IMR-90 (cell line): ENCODE measurements at places on chromosomes 16 and 17. TPM values are rescaled to one million over a fixed set of nuclear protein-coding genes. Genes with fewer than 3 reads are reported as not detected.

- no peak overlapping the region for H3K4me3 ChIP-seq
- peak; percentile 44 for DNase-seq
- H3K27me3 ChIP-seq = no peaks in the 10 kb centered on the region
- H3K36me3 ChIP-seq = peaks cover 9% of the 10 kb centered on the region
- H3K4me1 ChIP-seq = no peaks in the 10 kb centered on the region
Observed at GRCh38 chr17:51251010-51251409, 8.8 kb downstream of the MBTD1 start.

KREMEN2 gene
- total RNA-seq = not detected in 2 replicates

DNA sequence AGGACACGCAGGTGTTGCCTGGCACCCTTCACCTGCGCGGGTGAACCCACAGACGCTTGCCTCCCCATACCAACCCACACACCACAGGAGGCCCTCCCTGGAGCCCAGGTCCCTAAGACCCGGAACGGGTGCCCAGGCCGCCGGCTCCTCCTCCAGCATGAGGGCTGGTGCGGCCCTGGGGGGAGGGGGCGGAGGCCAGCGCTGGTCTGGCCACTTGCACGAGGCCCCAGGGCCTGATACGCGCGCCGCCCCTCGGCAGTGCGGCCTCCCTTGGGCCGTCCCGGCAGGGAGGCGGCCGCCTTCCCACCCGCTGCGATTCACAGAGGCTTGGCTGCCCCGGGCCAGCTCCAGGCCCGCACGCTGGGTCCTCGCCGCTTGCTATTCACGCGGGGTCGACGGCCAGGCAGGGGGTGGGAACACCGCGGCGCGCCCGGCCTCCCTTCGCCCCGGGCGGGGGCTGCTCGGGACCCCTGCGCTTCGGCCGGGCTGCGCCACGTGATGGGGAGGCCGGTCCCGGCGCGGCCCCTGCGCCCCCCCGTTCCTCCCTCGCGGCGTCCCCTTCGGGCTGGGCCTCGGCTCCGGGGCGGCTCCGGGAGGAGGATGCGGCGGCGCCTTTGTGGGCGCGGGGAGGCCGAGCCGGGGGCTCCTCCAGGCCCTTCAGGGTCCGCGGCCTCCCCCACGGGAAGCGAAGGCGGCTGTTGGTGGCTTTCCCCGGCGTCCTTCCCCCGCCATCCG, 685 bp downstream of the FASN start:
- peak overlapping the region; percentile 54 for H3K4me3 ChIP-seq
- peaks cover 29% of the 10 kb centered on the region for H3K36me3 ChIP-seq
- peak; percentile 64 for DNase-seq

DNA sequence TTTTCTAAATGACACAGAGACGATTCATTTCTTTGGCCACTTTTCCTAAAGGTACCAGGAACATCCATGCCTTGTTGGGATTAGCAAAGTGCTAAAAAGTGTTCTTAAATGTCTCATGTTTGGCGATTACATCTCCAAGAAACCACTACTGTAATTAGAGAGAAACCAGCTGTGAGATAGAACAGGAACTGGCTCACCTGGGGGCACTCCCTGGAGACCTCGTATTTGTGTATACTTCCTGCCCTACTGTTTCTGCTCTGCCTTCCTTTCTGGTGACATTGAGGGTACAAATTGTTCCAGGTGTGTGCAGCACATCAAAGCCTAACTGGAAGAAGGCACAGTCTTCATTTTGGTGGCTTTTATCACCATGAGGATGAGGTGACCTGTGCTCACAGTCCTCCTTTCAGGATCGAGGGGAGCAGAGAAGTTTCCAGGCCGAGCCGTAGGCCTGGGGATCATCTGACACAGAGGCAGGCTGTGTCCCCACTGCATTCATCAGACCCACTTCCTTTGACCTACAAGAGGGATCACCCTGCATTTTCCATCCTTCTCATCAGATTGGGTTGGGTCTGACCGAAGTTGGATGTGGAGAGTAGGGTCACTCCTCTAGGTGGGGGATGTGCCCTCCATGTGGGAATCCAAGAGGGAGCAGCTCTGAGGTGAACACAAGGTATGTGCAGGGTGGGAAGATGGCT, 23.7 kb downstream of the CCL4 start:
- no peaks in the 10 kb centered on the region for H3K4me1 ChIP-seq
- H3K36me3 ChIP-seq = no peaks in the 10 kb centered on the region
- no peak overlapping the region for H3K4me3 ChIP-seq
- no peaks in the 10 kb centered on the region for H3K27me3 ChIP-seq
- H3K27ac ChIP-seq = no peak overlapping the region

- H3K4me3 ChIP-seq = no peak overlapping the region
- no peak for DNase-seq
- no peaks in the 10 kb centered on the region for H3K27me3 ChIP-seq
- no peak overlapping the region for H3K27ac ChIP-seq
- no peaks in the 10 kb centered on the region; the same call in 1 of the 2 replicates for H3K4me1 ChIP-seq
Observed at GRCh38 chr16:51759329-51759728, 608.3 kb upstream of the SALL1 start.

OMG gene
- total RNA-seq = 0.18 TPM in 1 of 2 replicates, not detected in the other

DNA sequence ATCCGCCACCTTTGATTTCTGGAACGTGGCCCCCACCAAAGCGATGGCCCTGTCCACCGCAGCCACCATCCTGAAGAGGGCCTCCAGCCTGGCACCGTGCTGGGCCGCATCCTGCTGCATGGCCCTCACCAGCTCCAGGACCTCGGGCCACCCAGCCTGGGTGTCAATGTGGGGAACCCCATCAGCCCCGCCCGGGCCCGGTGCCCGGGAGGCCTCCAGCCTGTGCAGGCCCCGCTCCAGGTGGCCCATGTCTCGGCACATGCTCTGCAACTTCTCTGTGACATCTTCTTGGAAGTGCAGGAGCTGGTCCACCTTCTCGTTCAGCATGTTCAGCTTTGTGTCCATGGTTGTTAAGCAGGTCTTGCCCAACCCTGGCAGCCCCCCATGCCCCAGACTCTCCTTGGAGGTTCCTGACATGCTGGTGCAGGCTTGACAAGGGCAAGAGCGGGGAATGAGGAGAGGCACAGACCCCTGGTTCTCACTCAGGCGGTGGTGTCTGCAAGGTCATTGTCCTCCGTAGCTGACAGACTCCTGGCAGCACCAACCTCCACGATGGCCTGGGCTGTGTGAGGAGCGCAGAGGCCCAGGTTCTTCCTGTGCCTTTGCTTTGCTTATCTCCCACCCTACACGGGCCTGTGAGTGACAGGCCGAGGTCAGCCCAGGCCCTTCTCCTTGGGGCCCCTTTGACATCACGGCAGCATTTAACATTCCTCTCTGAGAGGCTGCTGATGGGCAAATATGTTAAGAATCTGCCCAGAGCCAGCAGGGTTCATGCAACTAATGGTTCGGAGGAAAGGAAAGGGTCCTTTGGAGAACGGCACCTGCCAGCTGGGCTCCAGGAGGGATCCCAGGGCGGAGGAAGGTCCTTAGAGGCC, at the start of gene MYLK3:
MYLK3 (minus strand) TSS at position 568 of the 875 bp plus-strand sequence; CDS start at position 417, 151 bp downstream.
- no peak for DNase-seq
- H3K36me3 ChIP-seq = no peaks in the 10 kb centered on the region
- peaks cover 18% of the 10 kb centered on the region for H3K4me1 ChIP-seq
- no peak within 1 kb of the TSS for H3K27ac ChIP-seq

DNA sequence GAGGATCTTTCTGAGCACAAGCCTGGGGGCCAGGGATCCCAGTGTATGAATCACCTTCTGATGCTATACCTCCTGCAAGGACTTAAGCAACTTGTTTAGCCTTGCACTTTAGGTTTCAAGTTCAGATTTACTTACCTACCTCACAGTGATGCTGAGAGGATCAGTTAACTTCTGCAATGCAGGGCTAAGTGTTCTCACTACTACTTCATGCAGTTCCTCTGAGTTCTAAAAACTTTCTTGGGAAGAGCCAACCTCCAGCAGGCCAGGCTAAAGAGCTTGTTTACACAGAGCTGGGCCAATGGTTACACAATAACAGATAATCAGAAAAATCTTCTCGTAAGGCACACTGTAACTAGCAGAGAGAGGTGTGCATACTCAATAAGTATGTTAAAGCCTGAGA, 13.0 kb downstream of the VEZF1 start:
- peaks cover 12% of the 10 kb centered on the region for H3K4me1 ChIP-seq
- no peaks in the 10 kb centered on the region for H3K27me3 ChIP-seq
- DNase-seq = peak; percentile 80
- no peak overlapping the region for H3K4me3 ChIP-seq
- H3K27ac ChIP-seq = no peak overlapping the region; the same call in 1 of the 2 replicates

- H3K36me3 ChIP-seq = peaks cover 7% of the 10 kb centered on the region
- no peaks in the 10 kb centered on the region for H3K4me1 ChIP-seq
- no peak overlapping the region for H3K27ac ChIP-seq
- no peak for DNase-seq
Observed at GRCh38 chr17:67884741-67885140, 59.4 kb downstream of the BPTF start.

- no peaks in the 10 kb centered on the region for H3K36me3 ChIP-seq
- H3K27me3 ChIP-seq = no peaks in the 10 kb centered on the region
- peak; percentile 74 for DNase-seq
- no peak overlapping the region for H3K4me3 ChIP-seq
- peaks cover 10% of the 10 kb centered on the region for H3K4me1 ChIP-seq
- H3K27ac ChIP-seq = no peak overlapping the region
Observed at GRCh38 chr17:35807371-35808144, 1.7 kb upstream of the TAF15 start.

IL17C gene
- total RNA-seq = not detected in 2 replicates

SSTR5 gene
- not detected in 2 replicates for total RNA-seq

C16orf46 gene
- total RNA-seq = under 0.01 and 0.72 TPM in 2 replicates

- DNase-seq = no peak
- no peaks in the 10 kb centered on the region for H3K27me3 ChIP-seq
- peaks cover 32% of the 10 kb centered on the region for H3K36me3 ChIP-seq
- H3K27ac ChIP-seq = no peak overlapping the region
- H3K4me3 ChIP-seq = no peak overlapping the region
- peaks cover 15% of the 10 kb centered on the region for H3K4me1 ChIP-seq
Observed at GRCh38 chr17:28331891-28332420, 3.3 kb downstream of the IFT20 start.

ERBB2 gene
- 26.1 and 28.7 TPM in 2 replicates for total RNA-seq

DNA sequence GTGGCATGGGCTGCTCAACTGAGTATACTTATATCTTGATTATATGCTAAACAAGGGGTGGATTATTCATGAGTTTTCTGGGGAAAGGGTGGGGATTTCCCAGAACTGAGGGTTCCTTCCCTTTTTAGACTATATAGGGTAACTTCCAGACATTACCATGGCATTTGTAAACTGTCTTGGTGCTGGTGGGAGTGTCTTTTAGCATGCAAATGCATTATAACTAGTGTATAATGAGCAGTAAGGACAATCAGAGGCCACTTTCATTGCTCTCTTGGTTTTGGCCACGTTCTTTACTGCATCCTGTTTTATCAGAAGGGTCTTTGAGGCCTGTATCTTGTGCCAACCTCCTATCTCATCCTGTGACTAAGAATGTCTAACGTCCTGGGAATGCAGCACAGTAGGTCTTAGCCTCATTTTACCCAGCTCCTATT, 12.0 kb downstream of the PRR11 start:
- peaks cover 5% of the 10 kb centered on the region; the same call in 1 of the 2 replicates for H3K36me3 ChIP-seq
- no peak overlapping the region for H3K4me3 ChIP-seq
- peaks cover 3% of the 10 kb centered on the region for H3K4me1 ChIP-seq
- peak overlapping the region; percentile 49; the same call in 1 of the 2 replicates for H3K27ac ChIP-seq
- DNase-seq = peak; percentile 59

DNA sequence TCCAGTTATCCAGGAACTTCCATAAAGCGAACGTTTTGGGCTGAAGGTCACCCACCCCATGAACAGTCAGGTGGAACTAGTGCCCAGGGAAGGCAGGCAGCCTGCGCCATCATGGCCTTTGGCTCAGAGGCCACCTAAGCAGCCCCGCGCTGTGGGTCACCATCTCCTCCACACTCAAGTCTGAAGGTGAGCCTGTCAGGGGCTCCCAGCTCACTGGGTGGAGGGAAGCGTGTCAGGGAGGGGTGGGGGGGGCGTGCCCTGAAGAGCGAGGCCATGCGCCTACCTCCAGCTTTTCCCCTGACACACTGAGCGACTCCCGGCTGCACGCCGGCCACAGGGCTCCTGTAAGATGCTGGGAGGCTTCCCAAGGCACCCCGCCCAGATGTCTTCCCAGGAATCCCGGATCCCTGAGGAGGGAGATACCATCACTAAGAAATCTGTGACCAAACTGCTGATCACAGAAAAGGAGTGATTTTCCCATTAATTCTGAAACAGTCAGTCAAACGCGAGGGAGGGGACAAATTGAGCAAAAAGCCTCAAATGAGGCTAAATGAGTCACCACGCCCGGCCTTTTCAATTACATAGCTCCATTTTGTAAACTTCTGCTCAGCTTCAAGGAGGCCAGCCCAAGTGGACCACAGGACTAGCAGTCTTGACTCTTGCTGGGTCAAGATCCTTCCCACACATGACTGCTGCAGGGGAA, 26.5 kb upstream of the SLC25A19 start:
- no peak overlapping the region for H3K27ac ChIP-seq
- peak; percentile 47 for DNase-seq
- no peaks in the 10 kb centered on the region for H3K27me3 ChIP-seq
- H3K4me1 ChIP-seq = peaks cover 9% of the 10 kb centered on the region; the same call in 1 of the 2 replicates
- H3K4me3 ChIP-seq = no peak overlapping the region
- peaks cover 20% of the 10 kb centered on the region; the same call in 1 of the 2 replicates for H3K36me3 ChIP-seq

- peaks cover 11% of the 10 kb centered on the region for H3K36me3 ChIP-seq
- peak overlapping the region; percentile 29; the same call in 1 of the 2 replicates for H3K27ac ChIP-seq
- DNase-seq = no peak
- H3K27me3 ChIP-seq = no peaks in the 10 kb centered on the region
- H3K4me1 ChIP-seq = peaks cover 23% of the 10 kb centered on the region
Observed at GRCh38 chr16:24731722-24732419, 2.4 kb downstream of the TNRC6A start.

DNA sequence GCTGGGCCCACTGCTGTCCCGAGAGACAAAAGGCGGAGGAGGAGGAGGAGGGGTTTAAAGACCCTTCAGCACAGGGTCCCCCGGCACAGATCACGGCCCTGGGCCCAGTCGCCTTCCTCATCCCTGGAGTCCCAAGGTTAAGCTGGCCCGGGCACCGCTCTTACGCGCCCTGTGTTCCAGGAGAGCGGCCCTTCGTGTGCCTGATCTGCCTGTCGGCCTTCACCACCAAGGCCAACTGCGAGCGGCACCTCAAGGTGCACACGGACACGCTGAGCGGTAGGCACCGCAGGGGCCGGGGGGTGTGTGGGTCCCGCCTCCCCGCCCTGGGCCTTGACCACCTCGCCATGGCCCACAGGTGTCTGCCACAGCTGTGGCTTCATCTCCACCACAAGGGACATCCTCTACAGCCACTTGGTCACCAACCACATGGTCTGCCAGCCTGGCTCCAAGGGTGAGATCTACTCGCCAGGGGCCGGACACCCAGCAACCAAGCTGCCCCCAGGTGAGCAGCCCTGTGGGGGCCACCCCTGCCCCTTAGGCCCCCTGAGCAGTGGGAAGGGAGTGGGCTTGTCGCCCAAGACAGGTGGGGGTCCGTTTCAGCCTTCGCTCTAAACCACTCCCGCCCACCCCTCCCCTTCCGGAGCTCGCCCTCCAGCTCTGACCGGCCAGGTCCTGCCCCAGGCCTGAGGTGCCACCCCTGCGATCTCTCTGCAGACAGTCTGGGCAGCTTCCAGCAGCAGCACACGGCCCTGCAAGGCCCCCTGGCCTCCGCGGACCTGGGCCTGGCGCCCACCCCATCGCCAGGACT, 37.6 kb upstream of the ZC3H18 start:
- H3K4me3 ChIP-seq = no peak overlapping the region
- H3K27me3 ChIP-seq = no peaks in the 10 kb centered on the region
- no peak overlapping the region for H3K27ac ChIP-seq
- H3K4me1 ChIP-seq = peaks cover 12% of the 10 kb centered on the region

VEZF1 gene
- 40.3 and 42.1 TPM in 2 replicates for total RNA-seq

- no peaks in the 10 kb centered on the region for H3K27me3 ChIP-seq
- H3K27ac ChIP-seq = no peak overlapping the region; the same call in 1 of the 2 replicates
- H3K4me1 ChIP-seq = peaks cover 8% of the 10 kb centered on the region; the same call in 1 of the 2 replicates
Observed at GRCh38 chr17:81221842-81222619, 734 bp downstream of the CEP131 start.

- no peak overlapping the region for H3K4me3 ChIP-seq
- no peaks in the 10 kb centered on the region for H3K36me3 ChIP-seq
- H3K27ac ChIP-seq = no peak overlapping the region
- H3K4me1 ChIP-seq = no peaks in the 10 kb centered on the region
Observed at GRCh38 chr16:55045329-55045728, 114.7 kb downstream of the IRX5 start.
